Hepatocyte (in vitro differentiated cells): ENCODE measurements at places on chromosomes 16 and 17.

DNA sequence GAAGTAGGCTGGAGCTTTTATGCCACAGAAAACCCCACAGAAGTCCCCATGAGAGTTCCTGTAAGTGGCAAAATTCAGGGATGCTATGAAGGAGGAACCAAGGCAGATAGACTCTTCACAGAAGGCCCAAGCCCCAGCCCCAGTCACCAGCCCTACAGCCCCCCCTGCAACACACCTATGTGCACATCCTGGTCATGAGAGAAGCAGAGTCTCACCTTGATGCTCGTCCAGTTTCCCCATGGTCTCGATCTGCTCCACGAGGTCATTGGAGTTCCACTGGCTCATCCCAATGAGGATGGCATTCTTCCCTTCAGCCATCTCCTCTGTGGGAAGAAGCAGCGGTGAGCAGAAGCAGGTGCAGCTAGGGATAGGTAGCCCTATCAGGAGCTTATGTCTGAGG lies 31.2 kb downstream of the PITPNM3 start:
- DNase-seq: no peak

DNA sequence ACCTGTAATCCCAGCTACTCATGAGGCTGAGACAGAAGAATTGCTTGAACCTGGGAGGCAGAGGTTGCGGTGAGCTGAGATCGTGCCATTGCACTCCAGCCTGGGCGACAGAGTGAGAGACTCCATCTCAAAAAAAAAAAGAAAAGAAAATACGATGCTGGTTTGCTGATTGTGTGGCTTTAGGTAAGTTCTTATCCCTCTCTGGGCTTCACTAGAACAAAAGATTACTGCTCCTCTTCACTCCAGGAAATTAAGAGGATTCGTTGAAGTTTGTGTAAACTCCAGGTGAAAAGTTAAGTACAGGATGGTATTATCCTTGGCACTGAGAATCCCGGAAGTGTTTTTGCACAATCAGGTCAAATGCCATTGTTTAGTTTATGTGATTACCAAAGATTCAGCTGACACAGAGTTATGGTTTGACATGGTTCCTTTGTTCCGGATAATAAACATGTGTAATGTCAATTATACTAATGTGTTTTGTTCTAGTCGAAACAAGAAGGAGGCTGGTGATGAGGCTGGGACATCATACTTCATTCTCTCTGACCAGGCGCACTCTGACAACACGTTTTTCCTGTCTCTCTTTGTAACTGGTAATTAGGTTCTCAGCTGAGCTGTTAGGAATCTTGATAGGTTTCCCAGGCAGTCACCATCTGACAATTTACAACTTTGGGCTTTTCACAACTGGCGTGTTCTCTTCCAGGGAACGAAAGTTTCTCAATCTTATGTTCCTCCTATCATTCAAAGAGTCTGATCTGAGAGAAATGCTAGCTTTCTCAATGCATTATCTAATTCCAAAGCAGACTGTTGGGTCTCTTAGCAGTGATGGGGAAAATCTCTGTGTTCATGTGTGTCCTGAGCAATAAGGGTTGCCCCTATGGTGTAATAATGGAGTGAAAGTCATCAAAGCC lies 10.8 kb upstream of the TAOK1 start:
- DNase-seq: no peak

DNA sequence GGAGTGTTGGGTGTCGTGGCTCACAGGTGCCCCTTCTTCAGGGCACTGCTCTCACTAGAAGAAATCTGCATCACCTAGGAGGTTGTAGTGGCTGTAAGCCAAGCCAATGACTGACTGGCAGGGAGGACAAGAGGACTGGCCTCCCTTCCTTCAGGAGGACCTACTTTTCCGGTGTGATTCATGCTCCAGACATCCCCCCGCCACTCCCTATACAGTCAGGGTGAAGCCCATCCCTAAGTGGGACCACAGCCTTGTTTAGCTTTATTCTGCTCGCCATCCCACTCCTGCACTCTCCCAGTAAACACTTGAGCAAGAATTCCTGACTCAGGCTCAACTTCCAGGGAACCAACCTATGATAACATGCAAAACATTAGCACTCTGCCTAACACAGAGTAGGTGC lies 67.0 kb downstream of the PLCG2 start:
- no peak for DNase-seq

DNA sequence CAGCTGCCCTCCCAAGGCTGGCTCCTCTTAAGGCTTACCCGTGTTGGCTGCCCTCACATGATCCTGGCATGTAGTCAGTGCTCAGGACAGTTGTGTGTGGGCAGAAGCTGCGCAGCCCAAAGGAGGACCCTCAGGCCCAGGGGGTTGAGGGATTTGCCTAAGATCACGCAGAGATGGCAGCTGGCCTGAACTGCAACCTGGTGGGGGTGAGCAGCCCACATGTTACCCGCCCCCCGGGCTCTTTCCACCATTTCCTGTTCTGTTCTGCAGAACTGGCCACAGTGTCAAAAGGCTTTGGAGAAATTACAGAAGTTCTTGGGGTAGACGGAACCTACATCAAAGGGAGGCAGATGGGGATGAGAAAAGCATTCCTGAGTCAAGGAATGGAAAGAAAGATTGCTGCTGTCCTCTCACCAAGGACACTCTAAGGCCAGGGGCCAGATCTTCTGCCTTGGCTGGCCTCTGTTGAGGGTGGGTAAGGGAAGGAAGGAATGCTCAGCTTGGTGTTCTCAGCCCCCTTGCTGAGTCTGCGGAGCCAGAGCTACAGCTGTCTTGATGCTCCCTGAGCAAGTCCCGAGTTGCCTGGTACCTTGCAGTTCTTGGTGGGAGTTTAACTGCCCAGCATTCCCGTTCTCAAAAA lies 53.0 kb downstream of the EPN2 start:
- no peak for DNase-seq

- no peak for DNase-seq
Measured at GRCh38 chr16:1903845-1904840, 14.1 kb downstream of the HS3ST6 start.

DNA sequence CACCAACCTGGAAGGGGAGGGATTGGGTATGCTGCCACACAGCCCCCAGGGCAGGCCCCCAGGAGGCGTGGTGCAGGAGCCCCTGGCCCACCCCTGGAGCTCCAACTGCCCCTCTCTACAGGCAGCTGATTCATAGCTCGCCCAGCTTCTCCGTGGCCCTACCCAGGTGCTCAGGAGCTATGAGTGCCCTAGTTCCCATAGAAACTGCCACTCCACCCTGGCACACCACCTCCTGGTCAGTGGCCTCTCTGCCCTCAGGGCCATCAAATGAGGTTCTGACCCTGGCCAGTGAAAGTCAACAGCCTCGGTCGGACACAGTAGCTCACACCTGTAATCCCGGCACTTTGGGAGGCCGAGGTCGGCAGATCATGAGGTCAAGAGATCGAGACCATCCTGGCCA lies 18.0 kb downstream of the CNGB1 start:
- no peak for DNase-seq
